ENCODE measurements at places on chromosomes 3 and 15. TPM values are rescaled to one million over a fixed set of nuclear protein-coding genes. Genes with fewer than 3 reads are reported as not detected.

GRCh38 chr3:193465992-193466608 is 87.5 kb upstream of the ATP13A5 start:
- peaks cover 2% of the 10 kb centered on the region for H3K4me1 ChIP-seq
- H3K27me3 ChIP-seq: peaks cover 4% of the 10 kb centered on the region
- no peak for DNase-seq
- H3K27ac ChIP-seq: no peak overlapping the region

DNA sequence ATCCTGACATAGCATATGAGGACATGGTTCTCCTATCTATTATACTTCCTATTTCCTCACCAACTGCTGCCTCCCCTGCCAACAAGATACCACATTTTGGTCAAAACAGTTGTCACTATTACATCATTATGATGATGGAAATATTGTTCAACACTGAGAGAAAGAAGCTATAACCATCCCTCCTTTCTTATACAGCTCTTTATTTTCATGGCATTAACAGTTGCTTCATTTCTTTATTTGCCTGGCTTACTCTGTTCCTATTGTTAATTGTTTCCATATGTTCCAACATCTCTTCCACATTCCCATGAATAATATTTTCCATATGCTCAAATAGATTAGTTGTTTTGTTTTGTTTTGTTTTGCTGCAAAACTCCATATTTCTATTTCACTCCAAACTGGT is 40.8 kb upstream of the FILIP1L start:
- H3K27me3 ChIP-seq: no peaks in the 10 kb centered on the region
- no peak overlapping the region for H3K4me3 ChIP-seq
- H3K36me3 ChIP-seq: peaks cover 12% of the 10 kb centered on the region
- H3K27ac ChIP-seq: no peak overlapping the region
- no peak for DNase-seq

DNA sequence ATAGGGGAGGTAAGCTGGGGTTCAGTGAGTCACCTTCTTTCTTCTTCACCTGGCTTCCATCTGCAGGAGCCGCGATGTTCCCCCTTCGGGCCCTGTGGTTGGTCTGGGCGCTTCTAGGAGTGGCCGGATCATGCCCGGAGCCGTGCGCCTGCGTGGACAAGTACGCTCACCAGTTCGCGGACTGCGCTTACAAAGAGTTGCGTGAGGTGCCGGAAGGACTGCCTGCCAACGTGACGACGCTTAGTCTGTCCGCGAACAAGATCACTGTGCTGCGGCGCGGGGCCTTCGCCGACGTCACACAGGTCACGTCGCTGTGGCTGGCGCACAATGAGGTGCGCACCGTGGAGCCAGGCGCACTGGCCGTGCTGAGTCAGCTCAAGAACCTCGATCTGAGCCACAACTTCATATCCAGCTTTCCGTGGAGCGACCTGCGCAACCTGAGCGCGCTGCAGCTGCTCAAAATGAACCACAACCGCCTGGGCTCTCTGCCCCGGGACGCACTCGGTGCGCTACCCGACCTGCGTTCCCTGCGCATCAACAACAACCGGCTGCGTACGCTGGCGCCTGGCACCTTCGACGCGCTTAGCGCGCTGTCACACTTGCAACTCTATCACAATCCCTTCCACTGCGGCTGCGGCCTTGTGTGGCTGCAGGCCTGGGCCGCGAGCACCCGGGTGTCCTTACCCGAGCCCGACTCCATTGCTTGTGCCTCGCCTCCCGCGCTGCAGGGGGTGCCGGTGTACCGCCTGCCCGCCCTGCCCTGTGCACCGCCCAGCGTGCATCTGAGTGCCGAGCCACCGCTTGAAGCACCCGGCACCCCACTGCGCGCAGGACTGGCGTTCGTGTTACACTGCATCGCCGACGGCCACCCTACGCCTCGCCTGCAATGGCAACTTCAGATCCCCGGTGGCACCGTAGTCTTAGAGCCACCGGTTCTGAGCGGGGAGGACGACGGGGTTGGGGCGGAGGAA is 2.6 kb downstream of the ISLR2 start:
- peaks cover 90% of the 10 kb centered on the region for H3K27me3 ChIP-seq
- no peak overlapping the region for H3K4me3 ChIP-seq
- DNase-seq: no peak
- H3K36me3 ChIP-seq: peaks cover 11% of the 10 kb centered on the region
- H3K4me1 ChIP-seq: peaks cover 30% of the 10 kb centered on the region

DNA sequence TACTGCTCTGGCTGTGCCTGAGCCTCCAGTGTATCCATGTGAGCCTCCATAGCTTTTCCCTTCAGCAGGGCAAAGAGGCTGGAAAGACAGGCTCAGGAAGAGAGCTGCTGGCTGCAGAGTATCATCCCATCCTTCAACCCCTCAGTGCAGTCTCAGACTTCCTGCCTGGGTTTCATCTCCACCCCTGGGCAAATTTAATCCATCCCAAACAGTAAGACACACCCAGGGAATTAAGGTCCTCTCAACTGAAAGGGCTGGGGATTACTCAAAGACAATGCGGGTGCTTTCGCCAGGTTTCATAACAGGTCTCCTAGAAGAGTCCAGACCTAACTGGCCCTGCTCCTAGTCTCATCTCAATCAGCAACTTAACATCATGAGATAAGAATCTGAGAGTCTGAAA is 15.5 kb downstream of the SLCO2A1 start:
- no peaks in the 10 kb centered on the region for H3K4me1 ChIP-seq
- no peak overlapping the region for H3K4me3 ChIP-seq
- no peak overlapping the region for H3K27ac ChIP-seq
- no peak for DNase-seq
- H3K36me3 ChIP-seq: no peaks in the 10 kb centered on the region

SLC28A2 gene
- not detected for total RNA-seq

DNA sequence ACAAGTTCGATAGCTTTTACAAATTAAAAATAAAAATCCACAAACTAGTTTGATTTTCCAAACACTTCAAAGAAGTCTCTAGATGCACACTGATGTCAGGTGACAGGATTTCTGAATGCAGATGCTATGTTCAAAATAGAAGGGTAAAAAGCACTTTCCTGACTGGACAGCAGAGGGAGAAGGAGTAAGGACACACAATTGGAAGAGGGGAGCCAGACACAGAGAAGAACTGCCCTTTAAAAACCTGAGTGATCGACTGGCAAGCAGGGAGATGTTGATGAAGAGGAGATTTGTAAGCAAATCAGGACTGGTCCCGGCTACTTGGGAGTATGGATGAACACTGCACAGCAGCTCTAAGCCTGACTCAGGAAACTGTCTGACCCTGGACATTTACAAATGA is 612.8 kb downstream of the MAGI1 start:
- no peaks in the 10 kb centered on the region for H3K4me1 ChIP-seq
- H3K27ac ChIP-seq: no peak overlapping the region
- no peaks in the 10 kb centered on the region for H3K36me3 ChIP-seq
- H3K27me3 ChIP-seq: no peaks in the 10 kb centered on the region
- DNase-seq: no peak
- no peak overlapping the region for H3K4me3 ChIP-seq

- no peaks in the 10 kb centered on the region for H3K4me1 ChIP-seq
- H3K27ac ChIP-seq: no peak overlapping the region
- no peak for DNase-seq
- no peaks in the 10 kb centered on the region for H3K36me3 ChIP-seq
- no peaks in the 10 kb centered on the region for H3K27me3 ChIP-seq
Measured at GRCh38 chr3:29267226-29267625, 13.6 kb upstream of the RBMS3 start.

Measured in T-helper 17 cell (primary cell).